ENCODE measurements at places on chromosomes 1 and 21.

GRCh38 chr1:160795951-160796383 is at the start of gene LY9:
Gene LY9, plus strand, starts transcription at chr1:160796174. Its CDS starts 14 bp downstream, at chr1:160796188.
- DNase-seq, result no peak

DNA sequence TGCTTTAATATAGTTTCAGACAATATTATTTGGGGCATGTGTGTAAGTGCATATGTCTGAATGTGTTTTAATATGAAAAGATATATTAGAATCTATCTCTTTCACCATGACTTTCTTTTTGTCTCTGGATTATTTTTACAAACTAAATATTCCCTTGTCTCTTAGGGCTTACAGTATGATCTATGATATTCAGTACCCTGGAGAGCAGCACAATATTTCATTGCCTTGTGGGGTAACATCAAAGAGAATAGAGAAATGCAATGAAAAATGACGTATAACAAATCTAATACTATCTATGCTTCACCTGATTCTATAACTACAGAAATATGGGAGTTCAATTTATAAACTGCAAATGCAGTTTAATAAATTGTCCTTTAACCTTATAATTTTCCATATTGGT is 2084.5 kb downstream of the MRPL39 start:
- DNase-seq, result no peak

DNA sequence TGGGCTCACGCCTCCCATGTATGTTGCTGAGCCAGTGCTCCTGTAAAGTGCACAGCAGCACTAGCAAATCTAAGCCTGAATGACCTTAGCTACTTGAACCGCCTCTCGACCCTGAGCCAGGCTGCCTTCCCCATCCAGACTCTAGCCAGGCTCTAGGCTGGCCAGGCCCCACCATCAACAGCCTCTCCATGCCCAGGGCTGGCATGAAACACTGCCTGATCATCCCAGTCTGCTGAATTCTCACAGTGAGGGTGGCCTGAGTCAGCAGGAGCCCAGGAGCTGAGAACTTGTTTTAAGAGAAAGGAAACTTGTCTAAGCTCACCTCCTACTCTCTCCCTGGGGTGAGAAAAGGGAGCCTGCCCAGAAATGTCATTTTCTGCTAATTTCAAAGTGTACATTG is 733.3 kb downstream of the PTPRU start:
- no peak for DNase-seq

DNA sequence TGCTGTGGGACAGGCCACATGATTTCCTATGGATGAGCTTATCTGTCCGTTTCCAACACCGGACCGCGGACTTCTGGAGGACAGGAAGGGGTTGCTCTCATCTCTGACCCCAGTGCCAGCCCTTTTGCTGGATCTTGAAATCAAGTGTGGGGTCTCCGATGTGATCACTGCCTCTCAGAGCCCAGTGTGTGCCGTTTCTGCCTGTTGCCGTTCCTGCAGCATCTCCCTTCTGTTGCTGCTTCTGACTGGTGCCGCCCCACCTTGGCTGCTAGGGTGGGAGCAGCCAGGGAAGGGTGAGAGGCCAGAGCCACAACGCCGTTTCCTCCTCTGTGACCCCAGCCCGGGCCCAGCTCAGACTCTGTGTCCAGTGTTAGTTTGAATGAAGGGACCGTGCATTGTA is 67.3 kb upstream of the WNT4 start:
- no peak for DNase-seq

DNA sequence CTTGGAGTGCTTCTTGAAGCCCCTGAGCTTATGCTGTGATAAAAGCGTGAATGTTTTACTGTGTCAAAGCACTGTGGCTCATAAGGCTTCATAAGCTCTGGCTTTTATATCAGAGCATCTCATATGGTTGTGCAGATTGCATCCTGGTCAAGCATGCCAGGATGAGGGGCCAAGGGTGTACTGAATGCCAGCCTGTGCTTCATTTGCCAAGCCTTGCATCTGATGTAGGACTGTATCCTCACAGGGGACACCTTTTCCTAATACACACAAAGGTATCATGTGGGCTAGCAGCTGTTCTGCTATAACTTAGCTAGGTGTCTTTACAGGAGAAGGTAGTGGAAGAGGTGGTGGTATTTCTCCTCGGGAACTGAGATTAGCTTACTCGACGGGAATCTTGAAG is 134.7 kb downstream of the ST6GALNAC3 start:
- DNase-seq, result no peak

GRCh38 chr1:206859082-206859521 is 6.3 kb upstream of the IL20 start:
- no peak for DNase-seq

DNA sequence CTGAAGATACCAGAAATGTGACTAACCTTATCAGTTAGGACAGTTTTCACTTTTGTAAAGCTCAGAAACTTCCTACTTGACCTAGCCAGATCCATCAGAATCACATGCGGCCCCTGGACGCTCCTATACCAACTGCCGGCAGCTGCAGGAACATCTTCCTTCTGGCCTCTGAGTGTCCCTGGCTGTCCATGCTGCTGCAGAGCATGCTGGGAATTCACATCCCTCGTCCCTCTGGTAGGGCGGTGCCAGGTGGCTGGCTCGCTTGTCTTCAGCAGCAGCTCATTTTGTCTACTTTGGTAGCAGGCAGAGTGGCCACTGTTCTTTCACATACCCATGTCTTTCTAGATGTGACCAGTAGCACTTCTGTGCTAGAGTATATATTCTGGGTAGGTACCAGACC is 34.4 kb downstream of the HHAT start:
- no peak for DNase-seq

GRCh38 chr21:31254131-31254530 is 89.9 kb downstream of the TIAM1 start:
- DNase-seq, result no peak

GRCh38 chr1:36023098-36023769 is 60.7 kb upstream of the TEKT2 start:
- no peak for DNase-seq

DNA sequence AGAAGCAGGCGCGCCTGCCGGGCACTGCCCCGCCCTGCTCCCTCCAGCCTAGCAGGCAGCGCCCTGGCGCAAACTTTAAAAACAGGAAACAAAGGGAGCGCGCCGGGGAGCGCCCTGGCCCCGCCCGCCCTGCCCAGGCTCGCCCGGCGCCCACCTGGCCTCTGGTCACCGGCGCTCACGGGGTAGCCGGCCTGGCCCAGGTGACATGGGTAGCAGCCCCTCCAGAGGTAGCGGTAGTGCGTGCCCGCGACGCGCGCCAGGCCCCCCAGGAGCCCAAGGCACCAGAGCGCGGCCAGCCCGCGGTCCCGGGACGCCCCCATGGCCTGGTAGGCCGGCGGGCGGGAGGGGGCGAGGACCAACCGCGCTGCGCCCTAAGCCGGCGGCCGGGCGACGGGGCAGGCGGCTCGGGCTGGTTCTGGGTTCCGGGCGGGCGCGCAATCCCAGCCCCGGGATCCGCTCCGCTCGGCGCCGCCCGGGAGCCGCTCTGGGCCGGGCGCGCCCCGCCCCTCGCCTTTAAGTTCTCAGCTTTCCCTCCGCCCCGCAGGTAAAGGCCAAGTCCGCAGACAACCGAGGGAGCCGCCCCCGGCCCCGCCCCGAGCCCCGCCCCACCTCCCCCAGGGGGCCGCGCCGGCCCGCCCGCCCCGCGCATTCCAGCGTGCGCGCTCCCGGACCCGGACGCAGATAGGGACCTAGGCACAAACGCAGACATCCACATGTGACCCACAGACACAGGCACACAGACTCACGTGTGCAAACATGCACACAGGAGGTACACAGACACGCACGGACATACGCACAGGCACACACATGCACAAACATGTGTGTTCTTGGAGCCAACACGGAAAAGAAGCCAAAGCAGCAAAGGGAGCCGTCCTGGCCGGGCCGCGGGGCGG is 76.7 kb downstream of the ARHGEF16 start:
- peak; percentile 86 for DNase-seq

GRCh38 chr1:220982686-220983085 is 103.4 kb downstream of the HLX start:
- no peak for DNase-seq

DNA sequence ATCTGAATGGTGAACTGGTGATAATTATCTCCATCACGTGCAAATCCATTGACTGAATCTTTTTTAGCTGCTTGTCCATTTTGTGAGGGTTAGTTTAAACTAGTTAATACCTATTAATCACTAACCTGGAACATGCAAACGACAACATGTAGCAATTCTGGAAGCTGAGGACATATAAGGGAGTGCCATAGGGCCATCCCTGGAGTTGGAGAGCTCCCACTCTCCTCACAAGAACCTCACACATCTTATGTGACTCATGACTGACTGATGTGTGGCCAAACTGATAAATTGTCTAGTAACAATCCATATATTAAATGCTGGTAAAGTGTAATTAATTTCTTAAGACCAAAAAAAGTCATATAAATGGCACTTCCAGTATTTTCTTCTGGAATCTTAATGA is 62.9 kb upstream of the HOOK1 start:
- no peak for DNase-seq

DNA sequence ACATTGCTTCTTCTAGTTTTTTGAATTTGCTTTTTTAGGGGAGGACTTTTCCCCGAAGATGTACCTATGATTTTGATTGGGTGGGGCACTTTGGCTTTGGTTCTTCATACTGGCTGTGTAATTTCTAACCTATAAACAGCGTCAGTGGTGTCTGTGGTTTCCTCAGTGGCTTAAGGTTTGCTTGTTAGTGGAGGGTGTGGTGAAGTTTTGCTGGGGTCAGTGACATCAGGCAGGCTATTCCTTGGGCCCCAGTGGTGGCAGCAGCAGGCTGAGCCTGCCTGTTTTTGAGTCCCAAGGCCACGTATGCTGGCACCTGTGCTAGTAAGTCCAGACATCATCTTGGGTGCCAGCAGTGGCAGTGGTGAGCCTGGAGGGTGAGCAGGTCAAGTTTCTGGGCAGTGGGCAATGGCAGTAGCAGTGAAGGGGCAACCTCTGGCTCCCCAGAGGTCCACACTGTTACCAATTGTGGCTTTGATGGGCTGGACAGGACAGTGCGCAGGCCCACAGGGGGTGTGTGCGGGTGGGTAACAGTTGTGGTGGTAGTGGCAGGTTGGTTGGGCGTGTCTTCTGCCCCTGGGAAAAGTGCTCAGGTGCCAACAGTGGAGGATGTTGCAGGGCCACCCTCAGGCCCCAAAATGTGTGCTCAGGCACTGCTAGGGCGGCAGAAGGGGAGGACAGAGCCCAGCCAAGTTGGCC is 54.9 kb upstream of the B3GALT2 start:
- DNase-seq, result no peak

- DNase-seq, result no peak
Observed at GRCh38 chr1:182374101-182374834, 17.3 kb downstream of the GLUL start.

GRCh38 chr1:53127546-53127945 is 14.9 kb downstream of the SLC1A7 start:
- no peak for DNase-seq

DNA sequence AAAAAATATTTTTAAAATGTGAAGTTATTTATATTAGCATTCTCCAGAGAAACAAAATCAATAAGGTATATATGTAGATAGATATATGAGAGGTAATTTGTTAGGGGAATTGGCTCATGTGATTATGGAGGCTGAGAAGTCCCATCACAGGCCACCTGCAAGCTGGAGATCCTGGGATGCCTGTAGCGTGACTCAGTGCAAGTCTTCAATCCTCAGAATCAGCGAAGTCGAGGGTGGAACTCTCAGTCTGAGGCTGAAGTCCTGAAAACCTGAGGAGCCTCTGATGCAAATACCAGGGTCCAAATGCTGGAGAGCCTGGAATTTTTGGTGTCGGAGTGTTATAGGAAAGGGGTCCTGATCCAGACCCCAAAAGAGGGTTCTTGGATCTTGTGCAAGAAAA is 658.5 kb downstream of the USP25 start:
- no peak for DNase-seq

All from NCI-H345 (cell line).